ENCODE measurements at places on chromosomes 4 and X.

DNA sequence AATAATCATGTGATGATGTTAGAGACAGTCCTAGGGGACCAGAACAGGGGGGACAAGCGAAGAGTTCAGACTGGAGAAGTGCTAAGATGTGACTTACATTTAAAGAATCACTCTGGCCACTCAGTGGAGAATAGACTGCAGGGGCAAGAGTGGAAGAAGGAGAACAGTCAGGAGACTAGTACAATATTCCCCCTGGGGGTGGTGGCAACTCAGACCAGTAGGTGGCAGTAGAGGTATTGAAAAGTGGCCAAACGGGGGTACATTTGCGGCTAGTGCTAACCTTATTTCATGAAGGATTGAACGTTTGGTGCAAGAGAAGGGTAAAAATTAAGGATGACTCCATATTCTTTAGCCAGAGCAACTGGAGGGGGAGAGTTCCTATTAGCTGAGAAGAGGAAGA, 2.7 kb upstream of the BMX start:
- DNase-seq = peak; percentile 46

GRCh38 chrX:7263330-7263729, 115.4 kb upstream of the PUDP start:
- no peak for DNase-seq

- no peak for DNase-seq
Observed at GRCh38 chr4:4776934-4777333, 82.5 kb upstream of the MSX1 start.

- DNase-seq = no peak
Observed at GRCh38 chr4:175509320-175509719, 302.7 kb downstream of the GPM6A start.

- DNase-seq = no peak
Observed at GRCh38 chrX:46959985-46960700, 47.9 kb downstream of the JADE3 start.

DNA sequence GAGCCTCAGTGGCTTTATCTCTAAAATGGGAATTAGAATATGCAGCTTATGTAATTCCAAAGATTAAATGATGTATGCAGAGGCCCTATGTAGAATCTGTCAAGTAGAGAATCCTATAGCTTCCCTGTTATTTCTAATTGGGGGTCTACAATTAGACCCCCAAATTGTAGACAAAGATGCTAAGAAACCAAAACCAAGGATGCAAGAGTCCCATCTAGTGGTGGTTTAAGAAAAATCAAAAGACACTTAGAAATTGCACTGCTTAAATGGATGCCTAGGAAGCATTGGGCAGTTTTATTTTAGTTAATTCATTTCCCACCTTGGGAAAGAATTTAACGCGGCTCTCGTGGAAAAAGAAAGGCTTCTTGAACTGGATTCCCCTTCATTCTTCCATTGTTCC, 115.2 kb downstream of the GABRA2 start:
- DNase-seq = no peak

GRCh38 chr4:89294573-89295269, 12.9 kb downstream of the GPRIN3 start:
- no peak for DNase-seq

DNA sequence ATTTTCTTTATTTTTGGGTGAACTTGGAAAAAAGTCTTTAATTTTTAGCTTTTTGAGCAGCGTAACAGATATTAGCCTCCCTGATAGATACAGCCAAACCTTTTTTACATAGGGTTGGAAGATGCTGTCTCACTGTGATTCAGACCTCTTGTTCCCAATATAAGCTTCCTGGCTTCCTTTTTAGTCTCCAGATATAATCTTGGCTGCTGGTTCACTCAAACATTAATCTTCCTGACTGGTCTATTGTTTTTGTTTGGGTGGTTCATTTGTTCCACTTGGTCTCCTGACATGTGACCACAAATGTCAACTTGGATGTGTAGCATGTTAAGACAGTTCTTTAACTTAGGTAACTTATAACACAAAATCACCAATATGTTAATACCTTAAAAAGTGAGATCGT, 23.0 kb downstream of the RPA4 start:
- DNase-seq = no peak

GRCh38 chr4:114815760-114816159, 217.2 kb downstream of the UGT8 start:
- no peak for DNase-seq

GRCh38 chr4:173343832-173344397, 9.8 kb upstream of the HMGB2 start:
- no peak for DNase-seq

GRCh38 chr4:44738615-44739014, 12.3 kb upstream of the GNPDA2 start:
- no peak for DNase-seq

DNA sequence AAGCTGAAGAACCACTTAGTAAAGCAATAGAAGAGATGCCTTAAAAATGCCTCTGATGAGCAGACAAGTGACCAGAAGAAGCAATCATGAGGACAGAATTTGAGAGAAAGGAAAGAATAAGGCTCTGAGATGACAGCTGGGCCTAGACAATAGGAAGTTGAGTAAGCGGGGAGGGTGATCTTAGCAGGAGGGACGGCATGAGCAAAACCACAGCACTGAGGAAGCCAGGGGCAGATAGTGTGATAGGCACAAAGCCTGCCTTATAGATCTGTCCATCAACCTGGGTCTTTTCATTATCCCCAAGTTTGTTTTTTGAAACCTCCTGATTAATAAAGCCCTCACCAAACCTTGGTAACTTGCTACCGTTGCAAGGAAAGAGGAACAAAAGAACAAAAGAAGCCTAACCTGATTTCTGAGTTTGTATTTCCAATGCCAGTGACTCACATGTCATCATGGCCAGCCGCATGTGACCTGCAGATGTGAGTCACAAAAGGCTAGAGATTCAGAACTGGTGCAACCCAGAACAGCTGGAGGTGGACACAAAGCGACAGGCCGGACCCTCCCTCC, 55.7 kb upstream of the PPARGC1A start:
- no peak for DNase-seq

DNA sequence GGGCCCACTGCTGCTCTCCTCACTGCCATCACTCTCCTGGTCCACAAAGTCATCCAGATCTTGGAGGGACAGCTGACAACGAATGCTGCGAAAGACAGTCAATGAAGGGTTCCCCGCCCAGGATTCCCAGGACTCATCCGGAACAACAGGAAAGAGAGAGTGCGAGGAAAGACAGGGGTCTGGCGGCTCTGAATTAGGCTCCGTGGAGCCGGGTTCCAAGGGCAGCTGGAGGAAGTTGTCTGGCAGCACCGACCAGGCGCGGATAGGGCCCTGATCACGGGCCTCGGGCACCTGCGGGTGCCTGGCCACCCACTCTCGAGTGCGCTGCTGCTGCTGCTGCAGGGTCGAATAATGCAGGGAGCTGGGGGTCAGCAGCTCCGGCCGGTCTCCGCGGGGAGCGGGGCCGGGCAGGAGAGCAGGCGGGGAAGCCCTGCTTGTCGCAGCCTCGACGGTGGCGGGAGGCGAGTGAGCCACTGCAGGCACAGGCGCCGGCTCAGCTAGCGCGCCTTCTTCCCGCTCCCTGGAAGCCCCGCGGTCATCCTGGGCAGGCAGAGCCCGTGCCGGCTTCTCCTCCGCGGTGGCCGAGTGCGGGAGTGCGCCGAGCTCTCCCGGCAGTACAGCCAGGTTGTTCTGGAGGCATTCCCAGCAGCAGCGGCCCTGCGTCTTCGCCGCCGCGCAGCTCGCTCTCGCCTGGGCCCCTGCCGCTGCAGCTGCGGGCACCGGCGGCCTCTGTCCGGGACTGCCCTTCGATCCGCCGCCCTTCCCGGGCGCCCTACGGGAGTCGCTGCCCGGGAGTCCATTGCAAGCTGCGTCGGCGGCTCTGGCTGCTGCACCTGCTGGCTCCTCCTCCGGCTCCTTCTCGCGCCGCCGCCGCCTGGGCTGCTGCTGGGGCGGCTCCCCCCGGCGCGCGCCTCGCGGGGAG, 1.1 kb downstream of the SOWAHB start:
- peak; percentile 70 for DNase-seq

GRCh38 chr4:98614094-98614493, 44.3 kb downstream of the TSPAN5 start:
- peak; percentile 12 for DNase-seq

- DNase-seq = peak; percentile 71
Observed at GRCh38 chrX:13669246-13669737, 16.4 kb downstream of the TCEANC start.

DNA sequence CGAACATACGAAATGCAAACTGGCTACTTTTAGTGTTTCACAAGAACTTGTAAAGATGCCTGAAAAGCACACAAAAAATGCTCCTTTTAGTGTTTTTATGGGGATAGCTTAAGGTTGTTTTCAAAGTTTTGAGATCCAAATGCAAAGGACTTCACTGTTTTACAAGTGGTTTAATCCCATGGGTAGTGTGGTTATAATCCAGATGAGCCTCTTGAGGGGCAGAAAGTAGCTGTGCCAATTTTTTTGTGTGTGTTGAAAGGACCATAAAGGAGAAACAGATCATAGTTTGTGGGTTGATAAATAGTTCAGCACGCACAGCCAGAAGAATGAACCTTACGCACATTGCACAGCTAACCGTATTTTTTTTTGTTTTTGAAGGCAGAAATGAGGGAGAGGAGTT, 126.9 kb upstream of the GIMD1 start:
- no peak for DNase-seq

- no peak for DNase-seq
Observed at GRCh38 chr4:74996996-74997395, 64.1 kb downstream of the PARM1 start.

- no peak for DNase-seq
Observed at GRCh38 chr4:95367824-95368223, 180.9 kb downstream of the UNC5C start.

DNA sequence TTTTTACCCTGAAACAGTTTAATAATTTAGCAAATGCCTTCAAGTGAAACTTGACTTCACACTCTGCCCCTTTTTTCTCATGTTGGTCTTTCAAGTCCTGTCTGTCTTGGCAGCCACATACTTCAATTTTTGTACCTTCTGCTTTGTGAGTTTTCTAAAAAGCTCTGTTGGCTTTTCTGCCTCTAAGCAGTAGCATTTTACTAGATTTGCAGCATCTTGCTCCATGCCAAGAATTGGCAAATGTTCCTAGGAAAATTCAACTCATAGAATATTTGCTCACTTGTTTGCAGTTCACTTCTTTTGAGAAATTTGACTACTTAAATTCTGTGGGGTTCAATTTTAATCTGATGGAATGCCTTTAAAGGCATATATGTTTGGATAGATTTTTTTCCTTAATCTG, 59.2 kb downstream of the FAM47A start:
- no peak for DNase-seq

- DNase-seq = no peak
Observed at GRCh38 chrX:7233580-7234406, 85.8 kb upstream of the PUDP start.

DNA sequence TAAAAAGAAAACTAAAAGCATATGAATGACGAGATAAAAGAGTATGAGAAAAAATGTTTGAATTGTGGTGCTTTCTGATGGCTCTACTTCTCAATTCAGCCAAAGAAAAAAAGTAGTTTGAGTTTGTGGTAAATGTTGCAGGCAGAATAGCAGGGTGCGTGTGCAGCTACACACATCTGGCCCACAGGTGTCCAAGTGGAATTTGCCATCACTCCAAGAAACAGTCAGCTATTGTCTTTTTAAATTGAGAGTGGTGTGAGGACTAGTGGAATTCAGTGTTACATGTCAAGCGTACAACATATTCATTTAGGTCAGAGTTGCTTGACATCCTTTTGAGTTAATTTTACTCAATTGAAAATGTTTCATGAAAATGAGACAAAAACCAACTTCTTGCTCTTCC, 424.8 kb upstream of the MAD2L1 start:
- no peak for DNase-seq

- no peak for DNase-seq
Observed at GRCh38 chrX:21255032-21255618, 119.1 kb upstream of the CNKSR2 start.

- no peak for DNase-seq
Observed at GRCh38 chr4:51885363-51885762, 42.4 kb downstream of the DCUN1D4 start.

DNA sequence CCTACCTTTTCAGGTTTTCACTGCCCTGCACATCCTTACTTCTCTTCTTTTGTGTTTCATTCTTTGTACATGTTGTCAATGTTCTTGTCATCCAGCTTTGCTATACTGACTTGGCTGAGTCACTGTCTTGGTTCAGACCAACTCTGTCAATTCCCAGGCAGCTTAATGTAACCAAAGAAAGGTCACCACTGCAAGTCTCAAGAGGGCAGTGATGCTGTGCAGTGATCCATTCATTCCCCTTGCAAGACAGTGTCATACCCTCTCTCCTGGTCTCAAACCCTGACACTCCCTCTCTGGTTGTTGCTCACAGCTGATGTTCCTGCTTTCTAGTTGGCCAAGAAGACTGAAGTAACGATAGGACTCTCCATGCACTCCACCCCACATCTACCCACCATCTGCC, 17.5 kb downstream of the RAB39B start:
- no peak for DNase-seq

DNA sequence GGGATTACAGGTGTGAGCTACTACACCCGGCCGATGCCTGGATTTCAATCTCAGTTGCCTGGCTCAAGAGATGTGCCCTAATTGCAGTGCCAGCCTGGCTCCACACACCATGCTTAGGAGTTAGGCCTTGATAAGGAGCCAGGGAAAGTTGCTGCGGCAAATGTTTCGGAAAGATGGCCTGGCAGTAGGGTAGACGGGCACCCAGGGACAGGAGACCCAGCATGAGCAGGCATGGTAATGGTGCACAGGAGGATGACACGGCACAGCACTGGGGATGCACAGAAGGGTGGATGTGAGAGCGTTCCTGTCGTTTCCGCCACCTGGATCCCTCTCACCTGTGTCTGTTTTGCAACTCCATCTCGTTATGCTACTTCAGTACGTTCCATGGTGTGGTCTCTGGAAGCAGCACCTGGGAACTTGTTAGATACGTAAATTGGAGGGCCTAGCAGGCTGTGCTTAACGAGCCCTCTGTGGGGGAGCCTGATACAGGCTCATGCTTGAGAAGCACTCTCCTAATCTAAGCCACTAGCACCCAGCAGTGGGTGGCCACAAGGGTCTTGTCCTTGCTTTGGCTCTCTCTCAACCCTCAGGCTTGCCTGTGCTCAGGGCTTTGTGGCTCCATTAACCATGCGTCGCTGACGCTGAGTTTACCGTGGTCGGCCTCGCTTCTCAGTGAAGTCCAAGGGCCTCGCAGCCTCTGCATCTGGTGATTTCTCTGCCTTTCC, 20.3 kb downstream of the RNF4 start:
- DNase-seq = no peak

- peak; percentile 14 for DNase-seq
Observed at GRCh38 chr4:100631281-100631968, 113.6 kb upstream of the EMCN start.

GRCh38 chr4:100540131-100540530, 22.3 kb upstream of the EMCN start:
- no peak for DNase-seq

DNA sequence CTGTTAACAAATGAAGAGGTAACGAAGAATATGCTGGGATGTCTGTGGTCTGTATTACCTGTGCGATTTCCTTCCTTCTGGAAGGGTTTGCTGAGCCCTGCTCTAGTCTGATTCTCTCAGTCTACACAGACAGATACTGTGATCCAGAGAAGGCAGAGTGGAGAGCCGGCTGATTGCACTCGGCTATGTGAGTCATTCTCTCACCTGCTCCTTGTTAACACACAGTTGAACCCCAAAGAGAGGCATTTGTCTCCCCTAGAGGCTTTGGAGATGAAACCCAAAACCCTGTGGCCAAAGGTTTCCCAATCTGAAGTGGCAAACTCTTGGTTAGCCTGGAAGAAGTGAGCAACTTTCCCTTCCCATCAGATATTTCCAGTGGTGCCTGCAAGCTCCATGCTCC, 78.1 kb upstream of the GPC4 start:
- no peak for DNase-seq

All from kidney (tissue), 22 donors.